ENCODE measurements at places on chromosomes 1 and 21.

- DNase-seq: no peak
These were observed 1.6 kb upstream of the DYRK3 start for GRCh38 chr1:206633708-206634121.

DNA sequence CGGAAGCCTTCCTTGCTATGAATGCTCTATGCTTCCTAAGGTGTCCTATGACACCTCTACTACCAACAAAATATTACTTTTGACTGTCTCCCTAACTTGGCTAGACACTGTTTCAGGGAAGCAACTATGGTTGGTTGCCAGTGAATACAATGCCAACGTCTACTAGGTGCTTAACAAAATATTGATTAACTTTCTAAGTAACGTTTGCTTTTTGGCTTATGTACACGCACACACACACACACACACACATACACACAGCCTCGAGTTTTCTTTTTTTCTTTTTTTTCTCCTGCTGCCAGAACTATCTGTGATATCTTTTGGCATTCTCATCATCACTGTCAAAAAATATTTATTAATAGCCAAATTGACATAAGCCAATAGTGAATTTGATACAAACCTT, 864.0 kb downstream of the PLA2G4A start:
- no peak for DNase-seq

- DNase-seq: peak; percentile 43
These were observed 14.3 kb upstream of the SKI start for GRCh38 chr1:2213576-2214505.

DNA sequence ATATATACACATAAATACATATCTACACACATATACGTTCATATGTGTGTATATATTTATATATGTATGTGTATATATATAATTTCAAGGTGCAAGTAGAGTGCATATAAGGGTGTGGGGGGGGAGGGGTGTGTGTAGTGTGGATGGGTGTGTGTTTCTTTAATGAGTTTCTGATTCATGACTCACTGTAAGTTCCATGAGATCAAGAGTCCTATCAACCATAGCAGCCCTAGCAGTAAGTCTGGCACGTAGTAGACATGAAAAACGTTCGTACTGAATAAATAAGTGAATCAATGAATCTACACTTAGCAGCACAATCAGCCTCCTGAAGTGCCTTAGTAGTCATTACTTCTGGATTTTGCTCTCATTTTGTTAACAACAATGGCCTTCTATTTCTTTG, 61.9 kb upstream of the KRTAP11-1 start:
- DNase-seq: no peak

- DNase-seq: peak; percentile 18
These were observed 610.6 kb downstream of the KIF26B start for GRCh38 chr1:245765230-245766000.

GRCh38 chr1:189637041-189637440, 840.6 kb downstream of the BRINP3 start:
- DNase-seq: no peak

- no peak for DNase-seq
These were observed 13.1 kb downstream of the CACNA1S start for GRCh38 chr1:201098992-201099677.

DNA sequence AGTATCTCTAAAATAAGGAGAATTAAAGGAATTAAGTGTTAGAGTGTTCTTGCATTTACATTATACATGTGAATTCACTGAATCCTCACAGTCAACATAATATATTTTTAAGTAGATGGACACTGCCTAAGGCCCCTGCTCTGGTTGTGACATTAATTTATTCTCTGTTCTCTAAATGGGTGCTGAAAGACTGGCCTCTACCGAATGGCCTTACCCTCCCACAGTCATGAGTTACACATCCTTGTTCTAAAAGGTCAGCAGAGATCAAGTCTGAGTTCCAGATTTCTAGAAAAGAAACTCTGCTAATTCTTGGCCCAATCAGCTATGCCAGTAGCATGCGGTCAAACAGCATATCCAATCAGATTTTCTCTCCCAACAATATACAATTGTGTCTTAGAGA, 193.2 kb downstream of the TM2D1 start:
- no peak for DNase-seq

- peak; percentile 13 for DNase-seq
These were observed 310.9 kb downstream of the KIF26B start for GRCh38 chr1:245465666-245466065.

DNA sequence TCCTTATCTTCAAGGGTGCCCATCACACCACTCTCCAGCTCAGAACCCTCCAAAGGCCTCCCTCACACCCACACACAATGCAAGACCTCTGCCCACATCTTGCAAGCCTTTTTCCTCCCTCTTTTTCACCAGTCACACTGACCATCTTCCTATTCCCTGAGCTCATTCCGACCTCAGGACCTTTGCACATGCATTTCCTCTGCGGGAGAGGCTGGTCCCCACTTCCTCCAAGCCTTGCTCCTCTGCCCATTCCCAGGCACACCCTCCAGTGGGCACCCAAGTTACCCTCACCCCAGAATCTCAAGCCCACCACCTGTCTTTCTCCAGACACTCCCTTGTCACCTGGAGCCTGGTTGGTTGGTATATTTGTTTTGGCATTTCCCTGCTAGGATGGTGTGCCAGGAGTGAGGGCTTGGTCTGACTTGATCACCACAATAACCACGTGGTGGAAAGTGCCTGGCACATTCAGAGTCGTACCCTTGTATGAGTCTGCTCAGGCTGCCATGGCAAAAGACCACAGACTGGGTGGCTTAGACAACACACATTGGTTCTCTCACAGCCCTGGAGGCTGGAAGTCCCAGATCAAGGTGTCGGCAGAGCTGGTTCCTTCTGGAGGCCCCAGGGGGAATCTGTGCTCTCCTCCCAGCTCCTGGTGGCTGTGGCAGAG, 13.2 kb downstream of the MX2 start:
- DNase-seq: no peak

DNA sequence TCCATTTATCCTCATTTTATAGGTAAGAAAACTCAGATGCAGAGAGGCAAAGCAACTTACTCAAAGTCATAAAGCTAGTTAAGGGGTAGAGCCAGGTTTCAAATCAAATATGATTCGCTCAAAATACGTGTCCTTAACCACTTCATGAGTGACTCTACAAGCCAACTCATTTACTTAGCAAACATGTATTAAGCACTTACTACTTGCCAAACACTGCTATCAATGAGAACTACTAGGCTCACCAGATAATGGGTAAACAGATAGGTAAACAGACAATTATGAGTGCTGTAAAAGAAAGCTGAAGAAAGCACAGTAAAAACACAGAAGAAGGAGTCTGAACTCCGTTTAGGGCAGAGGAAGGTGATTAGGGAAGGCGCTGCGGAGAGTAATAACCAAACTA, 65.9 kb downstream of the WDR64 start:
- DNase-seq: no peak

DNA sequence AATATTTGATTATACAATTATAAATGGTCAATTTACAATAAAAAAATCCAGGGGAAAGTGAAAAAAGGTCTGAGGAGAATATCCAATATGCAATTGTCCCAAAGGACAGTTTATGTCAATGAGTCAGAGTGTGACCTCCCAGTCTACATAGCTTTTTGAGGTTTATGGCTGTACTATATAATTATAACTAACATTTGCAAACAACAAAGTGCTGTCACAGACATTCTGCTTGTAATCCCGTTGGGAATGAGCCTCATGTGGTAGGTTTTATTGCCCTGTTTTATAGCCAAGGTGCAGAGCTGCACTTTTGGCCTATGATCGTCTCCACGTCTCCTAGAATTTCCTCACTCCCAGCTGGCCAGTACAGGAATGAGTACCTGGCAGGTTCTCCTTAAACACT, 103.8 kb downstream of the ADSS2 start:
- no peak for DNase-seq

DNA sequence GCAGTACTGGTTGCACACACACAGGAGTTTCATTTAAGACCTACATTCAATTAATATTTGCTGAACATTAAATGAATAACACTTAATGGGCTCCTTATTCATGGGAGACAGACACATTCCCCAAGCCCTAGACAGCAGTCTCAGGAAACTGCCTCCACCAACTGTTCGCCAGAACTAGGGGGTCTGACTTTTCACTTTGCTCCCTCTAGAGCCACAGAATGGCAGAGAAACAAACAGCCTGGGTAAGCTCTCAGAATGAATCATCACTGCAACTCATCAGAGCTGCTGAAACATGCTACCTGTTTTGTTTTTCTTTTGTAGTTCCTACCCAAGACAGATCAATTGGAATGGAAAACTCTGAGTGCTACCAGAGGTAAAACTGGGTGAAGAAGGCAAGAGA, 31.7 kb downstream of the ELK4 start:
- DNase-seq: no peak

DNA sequence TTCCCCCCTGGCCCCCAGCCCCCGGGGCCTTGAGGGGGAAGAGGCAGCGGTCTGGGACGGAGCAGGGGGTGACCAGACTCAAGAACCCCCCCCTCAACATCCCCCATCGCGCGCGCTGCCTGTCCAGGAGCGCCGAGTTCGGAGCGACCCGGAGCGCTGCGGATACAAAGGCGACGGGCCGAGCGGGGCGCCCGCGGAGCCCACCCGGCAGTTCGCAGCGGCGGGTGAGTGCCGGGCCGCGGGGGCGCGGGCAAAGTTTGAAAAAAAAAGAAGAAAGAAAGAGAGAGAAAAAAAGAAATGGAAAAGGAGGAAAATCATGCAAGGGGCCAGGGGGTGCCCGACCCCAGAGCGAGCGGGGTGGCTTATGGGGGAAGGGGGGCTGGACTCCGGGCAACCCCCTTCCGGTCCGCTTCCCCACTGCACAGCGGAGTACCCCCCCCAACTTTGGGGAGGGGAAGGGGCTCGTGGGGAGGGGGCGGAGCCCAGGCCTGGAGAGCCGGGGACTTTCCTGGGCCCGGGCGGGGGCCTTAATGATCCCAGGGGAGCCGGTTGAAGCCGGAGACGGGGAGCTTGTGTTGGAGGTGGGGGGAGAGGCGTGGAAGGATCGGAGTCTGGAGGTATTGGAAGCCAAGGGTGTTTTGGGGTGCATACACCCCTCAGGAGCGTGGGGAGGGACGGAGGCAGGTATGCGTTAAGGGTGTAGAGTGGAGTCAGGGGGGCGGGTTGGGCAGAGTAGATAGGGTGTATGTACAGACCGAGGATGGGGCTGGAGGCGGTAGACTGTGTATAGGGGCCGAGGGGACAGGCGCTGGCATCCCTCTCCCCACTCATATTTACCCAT, 502 bp downstream of the VANGL2 start:
- no peak for DNase-seq

GRCh38 chr1:1371364-1371745, 3.7 kb downstream of the AURKAIP1 start:
- DNase-seq: no peak

- no peak for DNase-seq
These were observed 224.9 kb downstream of the GREM2 start for GRCh38 chr1:240387051-240387450.

- DNase-seq: no peak
These were observed 404 bp upstream of the SCMH1 start for GRCh38 chr1:41242342-41243078.

DNA sequence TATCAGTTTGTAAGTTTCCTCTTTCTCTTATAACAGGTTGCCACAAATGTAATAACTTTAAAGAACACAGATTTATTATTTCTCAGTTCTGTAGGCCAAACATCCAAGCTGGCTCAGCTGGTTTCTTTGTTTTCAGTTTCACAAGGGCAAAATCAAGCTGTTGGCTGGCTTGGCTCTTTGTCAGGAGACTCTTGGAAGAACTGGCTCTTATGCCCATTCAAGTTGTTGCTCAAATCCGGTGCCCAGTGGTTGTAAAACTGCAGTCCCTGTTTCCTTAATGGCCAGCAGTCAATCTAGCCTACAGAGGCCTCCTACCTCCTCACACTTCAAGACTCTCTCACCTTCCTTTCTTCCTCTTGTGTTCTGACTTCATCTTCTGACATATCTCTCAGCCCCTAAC, 1171.0 kb downstream of the MRPL39 start:
- no peak for DNase-seq

- no peak for DNase-seq
These were observed 3.3 kb downstream of the POGZ start for GRCh38 chr1:151455966-151456365.

DNA sequence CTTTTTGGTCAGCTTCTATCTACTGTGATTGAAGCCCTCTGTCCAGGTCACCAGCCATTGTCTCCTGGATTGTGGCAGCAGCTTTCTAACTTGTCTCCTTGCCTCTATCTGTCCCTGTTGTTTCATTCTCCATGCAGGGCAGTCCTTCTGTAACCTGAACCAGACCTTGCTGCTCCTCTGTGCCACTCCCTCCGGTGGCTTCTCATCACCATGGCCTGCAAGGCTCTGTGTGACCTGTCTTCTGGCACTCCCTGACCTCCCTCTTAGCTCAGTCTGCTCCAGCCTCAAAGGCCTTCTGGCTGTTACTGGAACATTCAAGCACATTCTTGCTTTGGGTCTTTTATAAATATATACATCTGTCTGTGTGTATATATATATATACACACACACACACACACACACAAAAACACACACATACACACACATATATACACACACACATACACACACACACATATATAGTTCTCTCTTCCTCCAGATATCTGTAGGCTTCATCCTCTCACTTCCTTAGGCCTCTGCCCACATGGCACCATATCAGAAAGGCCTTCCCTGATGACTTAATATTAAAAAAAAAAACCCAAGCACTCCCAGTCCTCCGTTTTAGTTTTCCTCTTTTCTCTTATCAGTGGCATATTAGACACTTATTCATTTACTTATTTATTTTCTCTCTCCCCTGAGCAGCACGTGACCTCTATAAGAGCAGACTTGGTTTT, 21.2 kb upstream of the JUN start:
- DNase-seq: no peak

- no peak for DNase-seq
These were observed 38.7 kb downstream of the BCL9 start for GRCh38 chr1:147579934-147580537.

DNA sequence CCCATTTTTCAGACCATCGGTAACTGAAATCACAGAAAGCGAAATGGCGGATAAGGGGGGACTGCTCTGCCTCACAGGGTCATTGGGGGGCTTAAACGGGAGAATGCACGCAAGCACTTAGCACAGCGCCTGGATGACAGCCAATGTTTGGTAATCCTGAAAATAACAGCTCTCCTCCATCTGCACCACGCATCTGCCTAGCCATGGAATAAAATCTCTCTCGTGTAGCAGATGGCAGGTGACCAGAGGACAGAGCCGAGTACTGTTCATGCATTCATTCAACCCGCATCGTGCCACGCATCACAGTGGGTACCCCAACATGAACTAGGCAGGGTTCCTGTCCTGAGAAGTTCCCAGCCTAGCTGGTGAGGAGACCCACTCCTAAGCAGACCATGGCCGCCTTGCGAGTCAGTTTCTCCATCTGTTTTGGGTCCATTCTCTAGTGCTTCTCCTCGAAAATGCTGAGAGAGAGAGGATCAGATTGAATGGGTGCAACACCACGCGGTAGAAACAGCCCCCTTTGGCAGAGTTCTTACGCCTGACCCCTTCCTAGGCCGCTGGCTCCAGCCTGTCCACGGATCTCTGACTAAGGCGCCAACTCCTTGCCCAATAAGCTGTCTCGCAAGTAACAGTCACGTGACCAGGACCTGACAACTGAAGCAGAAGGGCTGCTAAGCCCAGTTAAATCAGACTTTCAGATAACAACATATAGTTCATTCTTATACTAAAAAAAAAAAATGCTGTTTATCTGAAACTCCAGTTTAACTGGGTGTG, 7.3 kb downstream of the SLC1A7 start:
- DNase-seq: no peak

All from cerebellar nuclear complex (tissue), 1 donor.